ENCODE measurements at places on chromosomes 1 and 21.

DNA sequence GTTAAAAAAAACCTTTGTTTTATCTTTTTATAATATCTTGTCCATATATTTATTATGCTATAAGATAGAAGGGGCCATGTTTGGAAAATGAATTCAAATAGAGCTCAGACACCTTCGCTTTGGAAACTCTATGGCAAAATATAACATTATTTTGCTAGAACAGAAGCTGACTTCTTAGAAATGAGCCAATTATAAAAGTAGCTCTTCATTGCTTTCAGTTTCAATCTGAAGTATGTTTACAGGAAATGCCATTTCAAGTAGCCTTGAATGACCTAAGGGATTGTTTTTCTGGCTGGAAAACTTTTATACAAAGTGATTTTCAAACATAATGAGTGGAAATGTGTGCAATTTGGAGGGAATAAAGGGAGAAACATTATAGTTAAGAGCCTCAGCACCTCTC lies 37.8 kb upstream of the GBP5 start:
- no peak for DNase-seq

DNA sequence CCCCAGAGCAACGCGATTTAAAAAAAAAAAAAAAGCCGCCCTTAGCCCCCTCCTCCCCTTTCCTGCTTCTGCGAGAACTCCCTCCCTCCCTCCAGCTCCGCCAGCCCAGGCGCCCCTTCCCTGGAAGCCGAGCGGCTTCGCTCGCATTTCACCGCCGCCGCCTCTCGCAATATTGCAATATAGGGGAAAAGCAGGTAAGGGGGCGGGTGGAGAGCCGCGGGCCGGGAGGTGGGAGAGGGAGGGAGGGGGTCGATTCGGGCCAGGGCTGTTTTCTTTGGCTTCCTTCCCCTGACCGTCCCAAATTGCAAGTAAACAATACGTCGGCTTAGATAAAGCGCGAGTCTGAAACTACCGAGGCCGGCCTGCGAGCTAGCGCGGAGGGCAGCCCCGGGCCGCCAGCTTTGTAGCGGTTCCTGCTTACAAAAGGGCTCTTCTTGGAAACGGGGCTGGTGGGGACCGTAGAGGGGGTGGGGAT lies 408 bp downstream of the LMO4 start:
- DNase-seq, result peak; percentile 29

DNA sequence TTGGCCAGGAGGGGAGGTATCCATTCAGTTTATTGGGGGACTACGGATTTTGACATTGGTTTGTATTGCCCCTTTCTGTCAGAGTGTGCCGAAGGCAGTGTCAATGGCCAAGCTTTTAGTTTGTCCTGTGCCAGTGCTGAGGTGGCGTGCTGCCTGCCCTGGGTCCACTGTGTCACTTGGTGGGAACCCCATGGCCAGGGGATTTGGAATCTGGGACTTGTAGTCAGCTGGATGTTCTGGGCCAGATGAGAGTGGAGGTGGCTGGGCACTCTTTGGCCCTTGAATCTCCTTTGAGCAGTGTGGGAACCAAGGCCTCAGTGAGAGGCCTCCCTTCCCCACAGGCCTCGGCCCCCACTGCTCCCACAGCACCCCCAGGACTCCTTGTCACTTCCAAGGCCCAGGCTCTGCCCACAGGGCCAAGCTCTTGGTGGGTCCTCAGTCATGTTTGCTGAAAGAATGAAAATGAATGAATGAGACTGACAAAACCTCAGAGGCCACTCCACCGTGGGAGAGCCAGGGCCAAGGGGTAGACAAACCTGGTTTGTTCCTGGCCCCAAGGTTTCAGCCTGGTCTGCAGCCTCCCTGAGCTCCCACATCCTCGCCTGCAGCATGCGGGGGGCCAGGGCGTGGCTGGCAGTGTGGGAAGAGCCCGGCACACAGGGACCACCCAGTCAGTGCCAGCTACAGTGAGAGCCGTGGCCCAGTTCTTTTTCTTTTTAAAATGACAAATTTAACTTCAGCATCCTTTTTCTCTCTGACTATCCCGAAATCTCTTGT lies 412.2 kb downstream of the MATN1 start:
- no peak for DNase-seq

DNA sequence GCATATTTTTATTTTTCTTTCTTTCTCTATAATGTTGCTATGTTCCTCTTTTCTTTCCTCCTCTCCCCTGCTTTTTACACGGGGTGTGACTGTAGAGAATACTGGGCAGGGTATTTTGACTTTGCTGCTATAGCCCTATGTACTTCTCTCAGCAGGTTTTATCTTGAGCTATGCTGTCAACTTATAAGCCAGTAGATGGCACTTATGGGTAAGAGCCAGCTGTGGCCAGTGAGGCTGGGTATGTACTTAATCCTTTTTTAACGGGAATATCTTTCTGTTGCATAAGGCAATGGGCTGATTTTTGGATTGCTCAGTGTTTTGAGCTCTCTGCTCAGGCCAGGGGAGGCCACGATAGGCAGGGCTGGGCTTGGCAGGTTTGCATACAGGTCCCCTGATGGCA lies 99.0 kb downstream of the KCNK2 start:
- DNase-seq, result no peak

DNA sequence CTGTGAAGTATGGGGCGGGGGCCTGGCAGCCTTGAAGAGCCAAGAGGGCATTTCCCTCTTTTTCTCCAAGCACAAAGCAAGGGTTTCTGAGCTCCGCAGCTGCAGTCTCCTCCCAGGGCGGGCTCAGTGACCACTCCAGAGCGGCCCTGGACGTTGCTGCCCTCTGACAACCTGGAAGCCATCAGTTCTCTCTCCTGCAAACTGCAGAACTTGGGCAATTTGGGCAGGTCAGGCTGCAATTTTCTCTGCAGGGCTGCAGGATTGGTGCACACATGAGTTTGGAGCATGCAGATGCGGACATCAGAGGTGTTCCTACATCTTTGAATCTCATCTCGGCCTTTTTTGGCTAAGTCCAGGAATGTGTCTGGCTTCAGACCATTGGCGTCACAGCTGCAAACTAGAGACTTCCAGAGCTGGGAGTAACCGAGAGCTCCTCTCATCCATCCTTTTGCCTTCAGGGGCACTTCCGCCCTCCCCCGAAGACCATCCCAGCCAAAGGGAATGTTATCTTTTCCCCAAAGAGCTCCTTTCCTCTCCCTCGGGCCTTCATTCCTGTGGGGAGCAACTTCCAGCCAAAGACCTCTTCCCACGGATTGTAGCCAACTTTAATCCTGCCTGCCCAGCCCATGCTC lies 139.6 kb upstream of the WNT4 start:
- DNase-seq, result no peak

- DNase-seq, result no peak
These were observed 499.0 kb downstream of the NUF2 start for GRCh38 chr1:163820766-163821165.

DNA sequence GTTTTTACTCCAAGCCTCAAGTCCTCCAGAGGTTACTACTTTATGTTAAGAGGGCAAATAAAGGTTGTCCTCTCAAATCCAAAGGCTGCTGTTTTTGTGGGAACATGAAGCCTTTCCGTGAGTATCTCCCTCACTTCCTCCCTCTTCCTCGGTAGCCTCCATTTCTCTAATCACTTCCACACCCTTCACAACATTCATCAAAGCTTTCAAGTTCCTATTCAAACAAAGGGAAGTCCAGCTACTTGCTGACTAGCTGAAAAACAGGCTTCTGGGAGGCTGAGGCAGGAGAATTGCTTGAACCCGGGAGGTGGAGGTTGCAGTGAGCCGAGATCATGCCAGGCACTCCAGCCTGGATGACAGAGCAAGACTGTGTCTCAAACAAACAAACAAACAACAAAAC lies 6.6 kb upstream of the CD48 start:
- DNase-seq, result no peak

DNA sequence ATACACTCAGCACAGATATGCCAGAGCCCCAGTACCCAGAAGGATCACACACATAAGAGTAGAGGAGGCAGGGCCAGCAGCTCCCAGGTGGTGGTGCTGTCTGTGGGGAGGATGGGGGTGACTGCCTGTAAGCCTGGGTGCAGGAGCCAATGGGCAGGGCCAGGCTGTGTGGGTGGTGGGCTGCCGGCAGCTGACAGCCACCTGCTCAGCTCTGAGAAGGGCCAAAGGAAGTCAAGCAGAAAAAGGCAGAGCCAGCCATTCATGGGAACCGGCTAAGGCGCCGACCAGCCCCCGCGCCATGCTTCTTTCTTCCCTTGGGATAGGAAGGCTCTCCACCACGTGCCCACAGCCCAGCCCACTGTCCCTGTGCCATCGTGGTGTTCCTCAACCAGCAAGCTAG lies 14.1 kb downstream of the PIK3C2B start:
- no peak for DNase-seq

DNA sequence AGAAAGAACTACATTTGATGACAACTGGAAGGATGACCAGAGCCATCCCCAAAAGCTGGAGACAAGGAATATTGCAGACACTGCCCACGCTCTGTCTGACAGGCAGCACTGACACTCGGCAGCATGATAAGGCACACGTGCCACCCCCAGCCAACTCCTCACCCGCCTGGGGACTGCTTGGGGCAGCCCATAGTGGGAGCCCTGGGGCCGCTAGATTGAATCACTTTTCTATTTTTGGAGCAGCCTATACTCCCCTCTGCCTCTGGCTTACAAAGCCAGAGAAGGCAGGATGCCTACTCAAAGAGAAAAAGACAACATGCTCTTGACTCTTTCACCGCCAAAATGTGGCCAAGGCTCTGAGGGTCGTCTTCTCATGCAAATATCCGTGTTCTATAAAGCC lies 1.3 kb downstream of the SMG5 start:
- DNase-seq, result no peak

DNA sequence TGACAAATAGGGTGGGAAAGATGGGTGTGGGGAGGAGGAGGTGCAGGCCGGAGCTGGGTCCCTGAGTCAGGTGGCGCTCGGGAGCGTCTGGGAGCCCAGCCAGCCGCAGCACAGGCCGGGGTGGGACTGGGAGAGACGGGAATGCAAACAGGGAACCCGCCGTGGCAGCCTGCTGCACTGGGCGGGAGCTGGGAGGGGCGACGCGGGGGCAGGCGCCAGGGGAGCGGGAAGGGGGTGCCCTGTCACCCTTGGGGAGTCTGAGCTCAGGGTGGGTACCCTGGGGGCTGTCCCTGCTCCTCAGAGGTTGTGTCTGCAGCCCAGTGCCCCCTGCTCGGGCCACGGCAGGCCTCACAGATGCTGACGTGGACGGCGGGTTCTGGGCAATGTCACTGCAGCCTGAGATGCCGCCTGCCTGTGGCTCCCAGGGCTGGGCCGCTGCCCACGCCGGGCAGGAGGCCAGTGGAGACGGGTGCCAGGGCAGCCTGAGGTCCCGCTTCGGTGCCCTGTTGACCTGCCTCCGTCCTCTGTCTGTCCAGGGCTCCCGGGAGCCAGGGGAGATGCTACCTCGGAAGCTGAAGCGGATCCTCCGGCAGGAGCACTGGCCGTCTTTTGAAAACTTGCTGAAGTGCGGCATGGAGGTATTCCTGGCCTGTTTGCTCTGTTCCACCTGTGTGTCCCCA lies 16.6 kb upstream of the LRRC3 start:
- DNase-seq, result no peak

DNA sequence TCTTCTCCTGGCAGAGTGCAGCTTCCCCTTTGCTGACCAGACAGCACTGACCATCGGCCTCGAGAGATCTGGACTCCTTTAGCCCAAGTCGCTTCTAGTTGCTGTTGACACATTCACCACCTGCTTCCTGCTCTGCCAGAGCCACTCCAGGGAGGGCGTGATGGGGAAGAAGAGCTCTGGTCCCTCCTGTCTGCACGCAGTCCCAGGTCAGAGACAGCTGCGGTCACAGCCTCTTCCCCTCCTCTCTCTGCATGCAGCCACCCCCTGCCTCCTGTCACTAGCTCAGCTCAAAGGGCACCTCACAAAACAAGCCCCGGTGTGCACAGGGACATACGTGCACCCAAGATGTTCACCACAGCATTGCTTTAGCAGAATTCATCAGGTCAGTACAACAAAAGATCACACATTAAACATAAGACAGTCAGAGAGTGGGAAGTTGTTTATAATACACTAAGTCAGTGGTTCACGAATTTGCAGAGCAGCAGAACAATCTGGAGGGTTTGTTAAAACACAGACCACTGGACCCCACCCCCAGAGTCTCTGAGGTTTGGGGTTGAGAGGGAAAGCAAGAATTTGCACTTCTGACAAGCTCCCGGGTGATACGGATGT lies 132.9 kb downstream of the SYF2 start:
- no peak for DNase-seq

DNA sequence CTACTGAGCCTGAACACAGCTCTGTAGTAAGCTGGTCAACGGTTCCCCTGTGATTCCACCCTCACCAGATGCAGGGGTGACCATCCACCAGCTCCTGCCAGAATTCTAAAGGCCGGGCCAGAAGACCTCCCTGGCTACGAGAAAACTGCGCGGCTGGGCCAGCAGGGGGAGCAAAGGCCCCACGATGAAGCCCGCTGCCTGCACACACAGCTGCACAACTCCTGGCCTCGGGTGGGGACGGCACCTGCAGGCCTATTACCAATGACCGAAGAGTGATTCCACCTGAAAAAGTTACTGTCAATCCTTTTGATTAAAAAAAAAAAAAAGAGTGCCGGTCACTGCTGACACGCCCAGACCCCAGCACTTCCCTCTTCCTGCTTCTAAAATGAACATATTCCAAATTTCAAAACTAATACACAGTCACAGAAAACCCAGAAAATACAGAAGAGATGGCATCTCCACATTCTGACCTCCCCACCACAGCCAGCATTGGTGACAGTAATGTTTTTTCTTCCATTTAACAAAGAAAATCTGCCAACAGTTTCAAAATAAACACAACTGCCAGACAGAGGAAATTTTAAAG lies 49.8 kb upstream of the RIPK4 start:
- peak; percentile 47 for DNase-seq

DNA sequence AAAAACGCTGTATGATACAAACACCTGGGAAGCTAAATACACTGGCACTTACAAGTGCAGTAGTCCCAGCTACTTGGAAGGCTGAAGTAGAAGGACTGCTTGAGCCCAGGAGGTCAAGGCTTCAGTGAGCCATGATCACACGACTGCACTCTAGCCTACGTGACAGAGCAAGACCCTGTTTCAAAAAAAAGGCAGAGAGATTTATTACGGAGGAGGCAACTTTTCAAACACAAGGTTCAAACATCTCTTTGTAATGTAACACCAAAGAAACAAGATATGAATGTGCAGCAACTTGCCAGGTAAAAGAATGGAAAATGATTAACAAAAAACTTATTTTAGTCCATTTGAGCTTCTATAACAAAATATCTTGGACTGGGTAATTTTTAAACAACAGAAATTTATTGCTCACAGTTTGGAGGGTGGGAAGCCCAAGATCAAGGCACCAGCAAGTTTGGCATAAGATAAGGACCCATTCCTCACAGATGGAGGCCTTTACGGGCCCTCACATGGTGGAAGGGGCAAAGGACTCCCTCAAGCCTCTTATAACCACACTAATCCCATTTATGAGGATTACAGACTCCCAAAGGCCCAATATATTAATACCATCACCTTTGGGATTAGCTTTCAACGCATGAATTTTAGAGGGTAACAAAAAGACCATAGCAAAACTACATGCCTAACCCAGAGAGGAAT lies 73.3 kb downstream of the EVI5 start:
- no peak for DNase-seq

- DNase-seq, result peak; percentile 57
These were observed 91.7 kb downstream of the C1orf94 start for GRCh38 chr1:34268311-34268954.

DNA sequence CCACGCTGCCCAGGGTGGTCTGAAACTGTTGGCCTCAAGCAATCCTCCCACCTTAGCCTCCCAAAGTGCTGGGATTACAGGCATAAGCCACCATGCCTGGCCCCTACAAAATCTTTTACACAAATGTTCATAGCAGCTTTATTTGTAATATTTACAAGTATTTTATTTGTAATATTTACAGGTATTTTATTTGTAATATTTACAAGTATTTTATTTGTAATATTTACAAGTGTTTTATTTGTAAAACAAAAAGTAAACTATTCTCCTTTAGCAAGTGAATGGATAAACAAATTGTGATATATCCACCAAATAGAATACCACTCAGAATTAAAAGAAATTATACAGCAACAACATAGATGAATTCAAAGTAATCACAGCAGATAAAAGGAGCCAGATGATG lies 11.4 kb upstream of the FNBP1L start:
- DNase-seq, result no peak
